Hematopoietic multipotent progenitor cell (in vitro differentiated cells): ENCODE measurements at places on chromosomes 5 and 9.

DNA sequence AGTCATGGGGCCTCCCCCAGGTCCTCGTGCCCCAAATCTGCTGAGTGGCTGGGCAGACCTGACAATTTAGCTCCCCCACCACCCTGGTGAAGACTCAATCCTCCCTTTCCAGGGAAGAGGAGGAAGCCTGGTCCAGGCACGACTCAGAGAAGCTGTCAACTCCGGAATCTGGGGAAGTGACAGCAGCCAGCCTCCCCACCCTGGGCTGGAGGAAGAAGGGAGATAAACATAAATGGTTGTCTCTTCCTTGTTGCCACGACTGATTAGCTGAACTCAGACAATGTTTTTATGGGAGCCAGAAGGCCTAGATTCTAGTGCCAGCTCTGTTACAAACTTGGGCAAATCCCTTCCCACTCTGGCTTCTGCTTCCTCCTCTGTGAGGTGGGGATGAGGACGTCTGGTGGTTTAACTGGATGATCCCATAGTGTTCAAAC, 15.4 kb downstream of the CCDC69 start:
- DNase-seq: no peak

DNA sequence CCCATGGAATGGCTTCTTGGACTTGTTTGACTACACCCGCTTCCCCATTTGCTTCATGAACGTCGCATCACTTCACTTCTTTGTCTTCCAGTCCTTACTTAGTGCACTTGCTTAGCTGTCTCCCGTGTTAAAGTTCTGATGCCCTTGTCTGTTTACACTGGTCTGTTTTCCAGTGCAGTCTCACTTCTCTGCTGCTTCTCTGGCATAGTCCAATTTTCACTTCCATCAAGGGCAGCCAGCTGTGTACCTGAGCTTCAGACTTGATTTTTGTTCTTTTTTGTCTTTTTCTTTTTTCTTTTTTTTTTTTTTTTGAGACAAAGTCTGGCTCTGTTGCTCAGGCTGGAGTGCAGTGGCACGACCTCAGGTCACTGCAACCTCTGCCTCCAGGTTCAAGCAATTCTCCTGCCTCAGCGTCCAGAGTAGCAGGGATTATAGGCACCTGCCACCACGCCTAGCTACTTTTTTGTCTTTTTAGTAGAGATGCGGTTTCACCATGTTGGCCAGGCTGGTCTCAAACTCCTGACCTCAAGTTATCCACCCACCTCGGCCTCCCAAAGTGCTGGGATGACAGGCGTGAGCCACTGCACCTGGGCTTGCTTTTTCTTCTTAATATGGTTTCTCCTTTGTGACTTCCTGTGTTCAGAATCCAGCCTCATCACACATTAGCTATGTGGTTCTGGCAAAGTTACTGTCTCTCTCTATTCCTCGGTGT, 75.4 kb downstream of the LRRC70 start:
- no peak for DNase-seq

DNA sequence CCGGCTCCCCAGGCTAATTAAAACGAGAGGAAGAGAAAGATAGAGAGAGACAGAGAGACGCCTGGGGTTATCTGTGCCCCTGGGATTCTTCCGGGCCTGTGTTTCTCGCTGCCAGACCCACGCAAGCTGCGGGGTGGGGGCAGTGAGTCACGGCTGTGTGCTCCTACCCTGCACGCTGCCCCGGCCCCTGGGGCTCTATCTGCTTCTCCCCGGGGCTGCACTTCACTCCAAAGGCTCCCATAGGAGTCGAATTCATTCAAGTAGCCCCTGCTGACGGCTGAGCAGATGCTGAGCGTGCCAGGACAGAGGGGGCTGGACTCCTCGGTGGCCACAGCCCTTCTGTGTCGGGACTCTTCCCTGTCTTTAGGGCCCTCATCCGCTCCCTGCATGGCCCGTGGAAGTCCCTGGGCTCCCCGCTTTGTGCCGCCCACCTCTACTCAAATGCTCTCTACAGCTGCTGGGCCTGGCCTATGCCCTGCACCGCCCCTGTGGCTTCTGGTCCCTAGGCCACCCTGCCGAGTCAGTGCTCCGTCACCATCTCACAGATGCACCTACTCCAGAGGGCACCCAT, 22.8 kb downstream of the SARDH start:
- DNase-seq: no peak

GRCh38 chr5:72182686-72183085, 75.4 kb downstream of the MAP1B start:
- DNase-seq: no peak

- no peak for DNase-seq
Observed at GRCh38 chr5:140060816-140061215, 17.7 kb upstream of the NRG2 start.

- no peak for DNase-seq
Observed at GRCh38 chr5:144548936-144549335, 378.3 kb downstream of the KCTD16 start.

GRCh38 chr9:3969590-3970260, 330.1 kb downstream of the GLIS3 start:
- DNase-seq: no peak

DNA sequence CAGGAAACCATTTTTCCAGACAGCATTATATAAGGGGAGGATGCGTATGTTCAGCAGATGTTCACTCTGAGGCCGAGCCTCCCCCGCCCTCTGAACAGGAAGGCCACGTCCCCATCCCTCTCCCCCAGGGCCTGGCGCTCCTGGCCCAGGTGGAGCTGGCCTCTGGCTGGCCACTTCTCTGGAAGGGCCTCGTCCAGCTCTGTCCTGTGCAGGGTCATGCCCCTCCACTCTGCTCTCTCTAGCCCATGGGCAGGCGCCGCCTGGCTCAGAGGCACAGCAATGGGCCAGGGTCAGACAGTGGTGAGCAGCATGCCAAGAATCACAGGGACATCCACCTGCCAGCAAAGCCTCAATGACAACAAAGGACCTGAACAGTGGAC, 34.2 kb downstream of the ADAMTS2 start:
- no peak for DNase-seq

DNA sequence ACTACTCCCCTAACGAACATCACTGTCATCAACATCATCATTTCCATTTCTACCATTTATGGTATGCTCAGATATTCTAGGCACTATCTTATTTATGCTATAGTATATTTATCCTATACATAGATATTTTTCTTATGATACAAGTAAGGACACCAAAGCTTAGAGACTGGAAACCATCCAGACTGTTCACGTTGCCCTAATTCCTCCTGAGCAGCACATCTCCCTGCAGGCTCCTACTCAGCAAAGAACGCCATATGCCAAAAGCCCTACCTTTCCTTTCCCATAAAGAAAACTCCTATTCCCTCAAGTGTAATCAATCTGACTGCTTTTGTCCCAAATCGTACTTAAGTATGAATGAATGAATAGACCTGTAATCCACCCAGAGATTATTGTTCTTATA, 247.0 kb downstream of the PRELID2 start:
- no peak for DNase-seq

- DNase-seq: no peak
Observed at GRCh38 chr5:68318955-68319705, 103.6 kb downstream of the PIK3R1 start.

- DNase-seq: peak; percentile 57
Observed at GRCh38 chr5:32299059-32299677, 13.6 kb downstream of the MTMR12 start.

DNA sequence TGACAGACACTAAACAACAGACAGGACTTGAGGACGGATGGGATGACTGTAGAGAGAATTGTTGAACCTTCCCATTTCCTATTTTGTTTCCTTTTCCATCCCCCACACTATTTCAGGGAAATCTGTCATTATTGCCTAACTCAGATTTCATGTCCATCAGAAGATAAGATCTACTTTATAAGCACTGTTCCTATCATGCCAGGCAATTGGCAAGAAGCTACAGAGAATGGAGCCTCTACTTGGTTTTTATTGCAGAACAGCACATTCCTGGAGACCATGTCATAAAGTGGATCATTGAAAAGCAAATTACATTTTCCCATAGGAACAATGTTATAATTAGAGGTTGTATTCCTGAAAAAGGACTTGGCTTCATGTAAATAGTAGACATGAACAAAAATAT, 173.7 kb upstream of the KIF2A start:
- DNase-seq: no peak

- no peak for DNase-seq
Observed at GRCh38 chr5:169719360-169720314, 82.6 kb downstream of the DOCK2 start.

DNA sequence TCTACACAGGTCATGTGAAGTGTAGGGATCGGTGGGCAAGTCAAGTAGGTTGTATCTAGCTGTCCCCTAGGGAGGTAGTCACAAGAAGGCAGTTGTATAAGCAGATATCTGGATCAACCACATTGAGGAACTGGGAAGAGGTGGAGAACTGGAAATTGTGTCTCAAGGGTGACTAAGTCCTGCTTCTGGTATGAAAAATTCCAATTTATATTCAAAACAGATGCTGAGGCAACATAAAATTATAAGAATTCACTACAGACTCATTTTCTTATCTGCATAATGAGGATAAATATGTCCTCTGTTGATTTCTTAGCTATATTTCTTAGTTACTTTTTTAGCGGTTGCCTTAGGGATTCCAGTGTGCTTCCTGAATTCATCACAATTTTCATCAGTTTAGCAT, 46.8 kb downstream of the GALNT12 start:
- DNase-seq: no peak

- peak; percentile 27 for DNase-seq
Observed at GRCh38 chr5:152514827-152515397, 109.8 kb upstream of the NMUR2 start.

DNA sequence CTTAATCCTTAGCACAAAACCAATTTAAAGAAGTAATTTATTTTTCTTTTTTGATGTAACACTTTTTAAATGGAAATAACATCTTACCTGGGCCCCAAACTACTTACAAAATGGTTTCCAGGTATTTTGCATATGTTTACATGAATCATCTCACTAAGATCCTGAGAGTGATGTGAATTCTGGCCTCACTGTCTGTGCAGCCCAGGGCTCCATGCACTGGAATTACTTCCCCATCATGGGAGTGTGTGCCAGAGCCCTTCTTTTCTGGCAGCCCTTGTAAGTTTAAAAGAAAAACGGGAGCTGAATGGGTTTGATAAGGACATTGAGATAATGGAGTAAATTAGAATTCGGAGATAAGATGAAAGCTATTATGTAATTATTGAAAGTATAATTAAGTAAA, 12.2 kb upstream of the F2R start:
- DNase-seq: no peak

DNA sequence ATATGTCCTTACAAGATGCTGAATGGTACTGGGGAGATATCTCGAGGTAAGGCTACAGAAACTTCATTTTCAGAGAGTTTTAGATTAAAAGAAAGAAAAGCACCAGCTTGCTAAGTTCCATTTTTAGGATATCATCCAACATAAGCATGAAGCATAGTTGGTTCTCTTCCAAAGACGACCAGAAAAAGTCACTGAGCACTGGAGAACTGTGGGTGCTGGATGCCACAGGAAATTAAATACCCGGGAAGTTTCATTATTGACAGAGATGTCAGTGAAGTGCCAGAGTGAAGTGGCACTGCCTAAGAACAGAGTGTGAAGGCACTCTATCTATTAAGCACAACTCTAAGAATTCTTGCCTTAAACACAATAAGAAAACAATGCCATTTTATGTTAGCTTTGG, 76.8 kb downstream of the PIK3R1 start:
- no peak for DNase-seq

DNA sequence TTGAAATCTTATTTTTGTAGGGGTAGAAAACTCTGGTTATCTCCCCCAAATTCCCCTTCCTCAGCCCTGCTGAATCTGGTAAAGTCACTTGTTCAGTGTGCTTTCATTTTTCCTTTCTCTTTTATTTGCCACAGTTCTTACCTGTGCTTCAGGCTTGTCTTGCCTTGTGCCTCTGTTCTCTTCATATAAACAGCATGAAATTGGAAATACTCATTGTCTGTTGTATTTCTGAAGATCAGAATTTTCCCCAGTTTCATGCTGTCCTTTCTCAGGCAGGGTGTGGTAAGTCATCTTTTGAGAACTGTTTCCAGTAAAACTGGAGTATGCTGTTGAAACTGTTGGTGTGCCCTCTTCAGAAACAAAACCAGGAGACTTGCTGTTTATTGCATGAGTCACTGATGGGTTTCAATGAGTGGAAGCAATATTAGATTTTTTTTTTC, 7.0 kb downstream of the PAM start:
- no peak for DNase-seq

GRCh38 chr5:81757404-81757803, 6.5 kb upstream of the SSBP2 start:
- DNase-seq: no peak

- no peak for DNase-seq
Observed at GRCh38 chr5:74107899-74108298, 481.9 kb downstream of the ARHGEF28 start.

DNA sequence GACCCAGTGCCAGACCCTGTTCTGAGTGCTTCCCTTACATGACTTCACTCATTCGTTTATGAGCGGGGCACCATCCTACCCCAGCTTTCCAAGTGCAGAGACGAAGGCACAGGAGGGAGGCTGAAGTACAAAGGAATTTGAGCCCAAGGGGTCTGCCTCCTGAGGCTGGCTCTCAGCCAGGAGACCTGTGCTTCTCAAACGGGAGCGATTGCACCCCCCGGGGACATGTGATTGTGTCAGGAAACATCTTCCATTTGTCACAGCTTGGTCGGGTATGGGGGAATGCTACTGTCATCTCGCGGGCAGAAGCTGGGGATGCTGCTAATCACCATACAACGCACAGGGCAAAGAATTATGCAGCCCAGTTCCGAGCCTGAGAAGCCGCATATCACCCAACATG, 23.9 kb downstream of the ADCY2 start:
- no peak for DNase-seq

DNA sequence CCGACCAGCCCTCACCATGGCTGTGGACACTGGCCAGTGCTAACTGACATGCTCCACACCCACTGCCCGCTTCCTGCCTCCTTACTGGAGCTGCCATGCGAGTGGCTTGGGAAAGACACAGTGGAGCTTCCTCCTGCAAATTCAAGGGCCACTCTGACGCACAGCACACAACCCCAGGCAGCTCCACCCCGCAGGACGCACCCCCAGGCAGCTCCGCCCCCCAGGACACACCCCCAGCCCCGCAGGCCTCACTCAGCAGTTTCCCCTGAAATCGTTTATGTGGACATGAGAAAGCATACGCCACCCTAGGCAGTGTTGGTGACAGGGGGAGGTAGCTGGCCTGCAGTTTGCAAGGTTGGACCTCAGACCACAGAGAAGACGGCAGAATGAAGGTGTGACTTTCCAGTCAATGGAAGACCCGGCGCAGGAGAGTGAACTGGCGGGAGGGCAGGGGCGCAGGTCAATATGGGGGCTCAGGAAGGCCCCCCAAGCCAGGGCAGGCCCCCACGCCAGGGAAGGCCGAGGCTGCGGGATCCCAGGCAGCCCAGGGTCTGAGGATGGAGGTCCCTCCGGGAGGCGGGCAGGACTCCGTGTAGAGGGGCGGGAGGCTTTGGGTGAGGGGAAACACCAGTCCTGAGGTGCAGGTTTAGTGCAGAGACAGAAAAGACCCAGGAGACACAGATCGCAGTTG, 21.6 kb downstream of the LPCAT1 start:
- DNase-seq: no peak

DNA sequence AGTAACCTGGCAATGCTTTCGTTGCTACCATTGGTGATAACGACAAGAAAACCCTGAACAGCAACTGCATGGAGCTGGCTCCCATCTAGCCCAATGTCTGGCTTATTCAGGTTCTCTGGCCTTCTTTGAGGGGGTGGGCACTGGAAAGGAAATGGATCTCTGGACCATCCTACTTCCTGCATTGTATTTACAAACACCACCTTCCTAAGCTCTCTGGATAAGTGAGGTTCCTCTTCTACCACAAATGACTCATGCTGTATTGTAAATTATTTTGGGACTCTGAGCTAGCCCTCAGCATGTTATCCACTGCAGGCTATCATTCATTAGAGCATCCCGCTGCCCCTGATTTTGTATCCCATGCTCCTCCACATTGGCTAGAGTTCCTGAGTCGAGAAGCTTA, 136.9 kb upstream of the KLF9 start:
- DNase-seq: no peak
